ENCODE measurements at places on chromosomes 2 and 18.

DNA sequence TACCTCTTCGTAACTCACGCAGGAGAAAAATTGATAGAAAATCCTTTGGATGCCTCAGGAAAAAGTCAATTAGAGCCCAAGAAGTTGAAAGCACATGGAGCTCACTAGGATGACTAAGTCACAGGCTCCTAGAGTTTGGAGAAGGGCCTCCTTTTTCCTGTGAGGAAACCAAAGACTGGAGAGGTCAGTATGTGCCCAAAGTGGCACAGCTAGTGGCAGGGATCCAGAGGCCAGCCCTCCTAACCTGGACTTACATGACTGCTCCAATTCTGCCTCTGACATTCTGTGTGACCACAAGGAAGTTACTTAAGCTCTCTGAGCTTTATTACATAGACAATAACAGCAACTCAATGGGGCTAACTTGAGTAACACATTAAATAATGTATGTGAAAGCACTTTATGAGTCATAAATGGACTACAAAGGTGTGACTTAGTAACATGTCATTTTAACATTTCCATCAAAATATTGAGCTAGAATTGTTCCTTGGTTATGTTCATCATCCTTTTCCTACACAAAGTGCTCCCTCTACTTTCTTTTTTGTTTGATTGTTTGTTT is 91.6 kb downstream of the DHRS9 start:
- no peak for DNase-seq

GRCh38 chr2:121185571-121186074 is 99.4 kb downstream of the TFCP2L1 start:
- DNase-seq, result no peak

DNA sequence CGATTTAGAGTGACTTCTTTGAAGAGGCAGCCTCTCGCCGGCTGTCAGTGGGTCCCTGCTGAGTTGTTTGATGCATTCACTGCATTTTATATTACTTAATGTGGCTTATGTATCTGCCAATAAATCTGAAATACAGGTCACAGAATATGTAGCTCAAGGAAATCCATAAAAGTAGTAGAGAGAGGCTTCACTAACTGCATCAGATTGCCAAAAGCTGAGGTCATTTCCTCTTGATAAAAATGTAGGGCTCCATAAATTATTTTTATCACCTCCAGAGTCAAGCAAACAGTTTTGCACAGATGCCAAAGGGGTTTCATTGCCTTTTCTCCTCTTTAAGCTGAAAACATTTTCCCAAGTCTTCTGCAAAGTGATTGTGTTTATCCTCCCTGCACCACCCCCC is 36.5 kb upstream of the CCDC93 start:
- DNase-seq, result no peak

DNA sequence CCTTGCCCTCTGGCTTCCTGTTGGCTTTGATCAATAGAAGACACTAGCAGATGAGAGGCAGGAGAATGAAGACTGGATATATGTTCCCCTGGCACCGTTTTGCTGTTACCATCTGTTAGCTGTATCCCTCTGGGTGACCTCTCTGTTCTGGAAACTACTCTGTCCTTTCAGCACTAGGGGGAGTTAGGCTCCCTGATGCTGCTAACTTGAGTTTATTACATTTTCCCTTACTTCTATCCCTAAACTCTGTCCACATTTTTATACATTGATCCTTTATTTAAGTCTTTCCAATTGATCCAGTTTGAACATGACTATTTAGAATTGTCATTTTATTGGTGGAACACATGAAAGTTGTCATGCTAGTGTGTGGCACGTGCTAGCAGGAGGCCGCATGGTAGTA is 1014.3 kb upstream of the CDH2 start:
- DNase-seq, result no peak

DNA sequence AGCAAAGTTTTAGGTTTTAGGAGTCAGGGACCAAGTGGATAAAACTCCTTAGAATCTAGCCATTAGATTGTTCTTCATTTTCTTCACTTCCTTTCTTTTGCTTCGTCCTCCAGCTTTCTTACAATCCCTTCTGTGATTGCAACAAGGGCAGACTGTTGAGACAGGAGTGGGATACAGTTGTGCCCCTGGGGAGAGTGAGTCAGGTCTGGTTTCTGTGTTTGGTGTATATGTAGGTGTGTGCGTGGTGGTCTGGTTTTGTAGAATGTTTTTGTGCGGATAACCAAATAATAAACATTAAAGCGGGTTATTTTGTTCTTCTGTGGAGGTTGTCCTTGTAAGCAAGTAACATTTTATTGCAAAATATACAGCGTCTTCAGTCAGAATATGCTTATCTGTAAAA is 7.3 kb downstream of the INSIG2 start:
- no peak for DNase-seq

DNA sequence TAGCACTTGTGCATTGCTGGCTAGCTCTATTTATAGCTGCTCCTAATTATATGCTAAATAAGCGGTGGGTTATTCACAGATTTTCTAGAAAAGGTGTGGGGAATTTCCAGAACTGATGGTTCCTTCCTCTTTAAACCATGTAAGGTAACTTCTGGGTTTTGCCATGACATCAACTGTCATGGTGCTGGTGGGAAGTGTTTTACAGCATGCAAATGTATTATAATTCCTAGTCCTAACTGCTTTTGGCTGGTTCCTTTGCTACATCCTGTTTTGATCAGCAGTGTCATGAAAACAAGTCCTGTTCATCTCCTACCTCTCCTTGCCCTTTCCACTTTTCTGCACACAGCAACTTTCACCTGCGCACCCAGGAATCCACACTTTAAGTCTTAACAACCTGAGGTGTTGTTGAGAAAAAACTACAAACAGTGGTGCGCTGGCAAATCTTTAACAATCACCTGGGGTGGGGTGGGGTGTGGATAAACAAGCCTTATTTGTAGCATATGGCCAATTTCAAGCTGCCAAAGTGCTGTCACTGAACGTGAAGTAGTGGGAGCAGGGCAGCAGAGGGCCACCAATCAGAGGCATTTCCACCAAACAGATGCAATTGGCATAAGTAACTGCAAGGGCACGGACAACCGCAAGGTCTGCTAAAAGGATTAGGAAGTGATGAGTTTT is 33.4 kb upstream of the SKOR2 start:
- DNase-seq, result no peak

GRCh38 chr2:20302019-20302418 is 48.6 kb downstream of the PUM2 start:
- no peak for DNase-seq

- DNase-seq, result no peak
These were observed 32.6 kb downstream of the MYL12B start for GRCh38 chr18:3294435-3295080.

- DNase-seq, result no peak
These were observed 206.3 kb downstream of the RAD51AP2 start for GRCh38 chr2:17311771-17312511.

DNA sequence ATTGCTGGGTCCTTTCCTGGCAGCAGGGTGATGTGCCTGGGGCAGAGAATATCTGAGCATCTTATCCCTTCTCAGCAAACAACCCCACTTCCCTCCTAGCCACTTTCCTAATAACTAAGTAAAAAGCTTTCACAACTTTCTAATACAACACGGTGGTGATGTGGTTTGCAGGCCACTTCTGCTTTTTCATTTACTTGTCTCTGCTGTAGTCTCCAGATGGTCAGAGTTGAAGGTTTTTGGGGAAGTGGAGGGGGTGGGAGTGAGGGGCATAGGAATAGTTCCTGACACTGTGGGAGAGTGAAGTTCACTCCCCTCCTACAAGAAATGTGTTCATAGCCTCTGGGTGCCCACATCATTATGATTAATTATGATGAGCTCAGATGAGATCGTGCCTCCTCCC is 11.6 kb downstream of the OXER1 start:
- DNase-seq, result no peak

GRCh38 chr2:29950481-29950880 is 29.1 kb upstream of the ALK start:
- no peak for DNase-seq

- DNase-seq, result no peak
These were observed 78.0 kb upstream of the PNPT1 start for GRCh38 chr2:55771612-55772011.

DNA sequence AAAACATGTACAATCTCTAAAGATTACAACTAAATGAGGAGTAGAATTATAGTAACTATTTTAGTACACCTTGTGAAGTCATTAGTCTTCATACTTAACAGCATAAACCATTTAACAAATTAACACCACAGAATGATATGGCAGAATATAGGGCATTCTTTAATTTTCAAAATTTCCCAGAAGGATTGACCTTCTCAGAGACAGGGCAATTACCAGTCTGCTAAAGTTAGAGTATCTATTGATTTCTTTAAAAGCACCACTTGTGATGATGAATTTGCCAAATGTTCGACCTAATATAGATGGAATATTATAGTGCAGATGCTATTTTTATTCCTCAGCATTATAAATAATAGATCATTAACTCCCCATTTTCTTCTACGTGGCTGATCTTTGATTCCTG is 192.6 kb downstream of the DPP4 start:
- no peak for DNase-seq

- DNase-seq, result no peak
These were observed 99.6 kb upstream of the MBOAT2 start for GRCh38 chr2:9102861-9103662.

Data from GM04503 (cell line).